ENCODE measurements at places on chromosomes 4 and X.

DNA sequence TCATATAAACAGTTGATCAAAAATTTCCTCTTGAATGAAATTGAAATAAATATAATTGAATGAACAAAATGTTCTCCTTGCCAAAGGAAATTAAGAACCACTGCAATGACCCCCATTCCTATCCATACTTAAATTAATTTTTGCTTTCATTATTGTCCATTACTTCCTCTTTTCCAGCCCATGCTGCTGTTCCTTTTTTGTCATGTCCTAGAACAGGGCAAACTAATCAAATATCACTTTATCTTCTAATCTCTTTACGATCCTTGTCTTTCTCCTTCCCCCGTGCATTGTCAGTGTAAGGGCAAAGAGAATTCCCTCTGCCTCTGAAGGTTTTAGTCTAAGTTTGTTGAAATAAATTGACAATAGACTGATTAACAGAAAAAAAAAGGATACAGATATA is 203.0 kb downstream of the CENPC start:
- peak; percentile 32 for DNase-seq

DNA sequence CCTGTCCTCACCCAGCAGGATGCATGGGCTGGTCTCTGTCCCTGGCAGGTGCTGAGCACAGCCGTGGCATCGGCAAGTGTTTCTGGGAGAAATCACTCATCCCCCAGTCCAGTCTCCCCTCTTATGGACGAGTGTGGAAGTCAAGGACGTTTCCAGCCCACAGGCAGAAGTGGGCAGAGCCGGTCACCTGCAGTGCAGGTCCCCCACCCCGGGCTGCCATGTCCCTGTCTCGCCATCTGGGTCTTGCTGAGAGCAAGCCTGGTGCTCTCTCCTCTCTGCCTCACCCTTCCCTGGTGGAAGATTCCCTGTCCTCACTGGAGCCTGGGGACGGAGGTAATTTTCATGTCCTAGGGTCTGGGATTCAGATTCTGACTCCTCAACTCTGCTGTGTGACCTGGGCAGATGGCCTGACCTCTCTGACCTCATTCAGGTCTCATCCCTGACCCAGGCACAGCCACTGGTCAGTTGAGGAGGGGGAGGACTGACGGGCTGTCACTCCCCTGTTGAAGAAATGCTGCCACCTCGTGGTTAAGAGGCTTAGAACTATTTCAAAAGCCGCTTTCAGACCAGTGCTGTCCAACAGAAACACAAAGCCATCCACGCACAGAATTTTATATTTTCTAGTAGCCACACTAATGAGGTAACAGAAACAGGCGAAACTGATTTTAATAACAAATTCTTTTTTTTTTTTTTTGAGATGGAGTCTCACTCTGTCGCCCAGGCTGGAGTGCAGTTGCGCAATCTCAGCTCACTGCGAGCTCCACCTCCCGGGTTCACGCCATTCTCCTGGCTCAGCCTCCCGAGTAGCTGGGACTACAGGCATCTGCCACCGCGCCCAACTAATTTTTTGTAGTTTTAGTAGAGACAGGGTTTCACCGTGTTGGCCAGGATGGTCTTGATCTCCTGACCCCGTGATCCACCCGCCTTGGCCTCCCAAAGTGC is 1.8 kb downstream of the CPZ start:
- peak; percentile 55 for DNase-seq

DNA sequence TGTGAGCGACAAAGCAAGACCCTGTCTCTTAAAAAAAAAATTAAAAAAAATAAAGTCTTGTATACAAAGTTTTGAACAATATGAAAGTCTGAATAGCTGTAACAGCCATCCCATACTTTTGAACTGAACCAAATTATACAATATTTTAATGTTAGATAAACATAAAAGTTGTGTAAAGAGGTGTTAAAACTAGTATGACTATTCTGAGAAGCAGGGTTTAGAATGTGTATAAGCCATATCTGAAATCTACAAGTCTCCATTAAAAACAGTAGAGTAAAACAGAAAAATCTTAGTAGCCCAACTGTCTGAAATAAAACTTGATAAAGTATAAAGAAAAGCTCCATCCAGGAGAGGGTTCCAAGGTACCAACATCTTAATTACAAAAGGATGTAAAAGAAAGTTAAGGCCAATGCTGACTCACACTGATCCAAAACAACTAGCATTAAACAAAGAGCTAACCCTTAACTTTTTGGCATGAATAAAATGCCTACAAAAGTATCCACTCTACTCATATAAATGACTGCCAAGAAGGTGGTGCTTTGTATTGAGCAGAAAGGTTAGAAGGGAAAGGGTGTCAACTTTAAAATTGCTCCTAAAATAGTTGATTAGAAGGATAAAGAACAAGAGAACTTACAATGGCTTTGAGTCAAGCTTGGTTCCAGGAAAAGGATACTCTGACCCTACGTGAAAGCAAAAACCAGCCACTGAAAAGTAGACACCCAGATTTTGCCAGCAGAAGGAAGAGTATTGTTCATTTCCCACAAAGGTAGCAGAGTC is 18.5 kb downstream of the CNOT6L start:
- no peak for DNase-seq

GRCh38 chr4:47551682-47552081 is 66.6 kb downstream of the ATP10D start:
- DNase-seq: no peak
